ENCODE measurements at places on chromosomes 1 and 21. TPM values are rescaled to one million over a fixed set of nuclear protein-coding genes. Genes with fewer than 3 reads are reported as not detected.

DNA sequence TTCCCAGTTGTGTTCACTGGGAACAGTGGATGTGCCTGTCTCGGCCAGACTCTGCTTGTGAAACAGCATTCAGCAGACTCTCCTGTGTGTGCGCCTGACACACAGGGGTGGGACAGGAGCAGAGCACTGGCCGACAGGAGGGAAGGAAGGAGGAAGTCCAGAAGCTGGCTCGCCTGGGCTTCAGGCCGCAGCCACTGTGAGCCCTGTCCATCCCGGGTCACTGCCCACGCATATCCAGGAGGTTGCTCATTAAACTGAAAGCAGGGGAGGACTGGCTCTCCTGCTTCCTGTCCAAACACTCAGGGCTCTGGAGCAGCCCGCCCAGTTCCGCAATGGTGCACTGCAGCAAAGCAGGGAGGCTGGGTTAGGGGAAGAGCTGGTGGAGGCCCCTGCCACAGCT, 218.7 kb upstream of the VAMP3 start:
- no peak for DNase-seq

- DNase-seq = no peak
Measured at GRCh38 chr1:2594001-2594640, 7.5 kb downstream of the PRXL2B start.

GRCh38 chr1:214548988-214549387, 2.4 kb downstream of the PTPN14 start:
- no peak for DNase-seq

DNA sequence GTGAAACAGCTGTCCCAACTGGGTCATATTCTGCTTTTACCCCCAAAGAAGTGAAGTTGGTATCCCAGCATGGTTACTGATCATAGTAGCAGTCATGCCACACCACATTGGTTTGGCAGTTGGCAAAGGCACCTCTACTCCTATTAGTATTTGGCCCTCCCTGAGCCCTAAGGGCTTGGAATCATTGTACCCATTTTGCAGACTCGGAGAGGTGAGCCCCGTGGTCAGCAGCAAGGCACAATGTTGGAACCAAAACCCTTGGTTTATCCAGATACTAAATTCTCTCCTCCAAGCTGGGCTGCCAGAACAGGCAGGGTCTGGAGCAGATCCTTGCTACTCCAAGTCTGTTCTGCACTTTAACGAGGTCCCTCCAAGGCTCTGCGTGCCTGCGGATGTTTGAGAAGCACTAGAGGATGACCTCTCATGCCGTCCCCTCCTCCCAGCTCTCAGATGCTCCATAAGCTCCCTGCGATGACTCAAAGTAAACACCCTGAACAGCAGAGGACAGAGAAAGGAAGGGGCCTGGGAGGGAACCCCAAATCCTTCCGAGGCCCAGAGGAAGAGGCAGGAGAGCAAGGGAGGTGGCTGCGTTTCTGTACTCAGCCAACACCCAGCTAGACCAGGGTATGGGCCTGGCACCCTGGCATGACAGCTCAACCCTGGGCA, 89.3 kb downstream of the PAX7 start:
- no peak for DNase-seq

GRCh38 chr1:67285780-67286488, 21.7 kb upstream of the IL12RB2 start:
- no peak for DNase-seq

GRCh38 chr1:35745124-35745730, 24.6 kb downstream of the CLSPN start:
- DNase-seq = no peak

DNA sequence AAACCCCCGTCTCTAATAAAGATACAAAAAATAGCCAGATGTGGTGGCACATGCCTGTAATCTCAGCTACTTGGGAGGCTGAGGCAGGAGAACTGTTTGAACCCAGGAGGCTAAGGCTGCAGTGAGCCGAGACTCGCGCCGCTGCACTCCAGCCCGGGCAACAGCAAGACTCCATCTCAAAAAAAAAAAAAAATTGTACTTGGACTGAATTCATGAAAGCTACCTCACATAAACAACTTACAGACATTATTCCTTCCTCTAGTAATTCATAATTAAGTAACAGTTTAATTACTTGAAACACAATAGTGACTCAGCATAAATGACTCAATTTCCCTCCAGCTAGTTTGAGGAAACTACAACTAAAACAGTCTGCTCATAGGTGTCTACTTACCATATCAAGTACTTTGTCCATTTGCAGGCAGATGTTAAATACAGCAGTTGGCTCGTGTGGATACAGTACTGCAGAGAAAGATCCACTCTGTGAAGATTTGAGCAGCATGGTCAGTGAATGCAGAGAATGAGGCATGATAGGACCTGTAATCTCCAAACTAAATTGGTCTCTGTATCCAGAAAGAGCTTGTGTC, 9.4 kb downstream of the DONSON start:
- DNase-seq = no peak

DNA sequence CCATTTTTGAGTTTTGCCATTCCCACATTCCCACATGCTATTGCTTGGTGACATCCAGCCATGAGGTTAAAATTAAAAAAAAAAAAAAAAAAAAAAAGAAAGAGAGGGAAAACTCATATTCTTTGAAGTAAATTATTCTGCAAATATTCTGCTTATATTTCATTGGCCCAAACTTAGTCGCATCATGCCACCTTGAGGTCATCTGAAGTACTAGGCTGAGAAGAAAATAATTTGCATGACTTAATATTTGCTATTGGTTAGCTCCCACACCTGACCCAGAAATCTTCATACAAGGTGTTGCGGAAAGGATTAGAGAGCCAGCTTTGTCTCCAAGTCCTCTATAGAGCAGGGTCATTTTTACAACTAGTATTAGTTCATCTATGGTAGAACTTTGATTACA, 2206.0 kb downstream of the MRPL39 start:
- no peak for DNase-seq

DNA sequence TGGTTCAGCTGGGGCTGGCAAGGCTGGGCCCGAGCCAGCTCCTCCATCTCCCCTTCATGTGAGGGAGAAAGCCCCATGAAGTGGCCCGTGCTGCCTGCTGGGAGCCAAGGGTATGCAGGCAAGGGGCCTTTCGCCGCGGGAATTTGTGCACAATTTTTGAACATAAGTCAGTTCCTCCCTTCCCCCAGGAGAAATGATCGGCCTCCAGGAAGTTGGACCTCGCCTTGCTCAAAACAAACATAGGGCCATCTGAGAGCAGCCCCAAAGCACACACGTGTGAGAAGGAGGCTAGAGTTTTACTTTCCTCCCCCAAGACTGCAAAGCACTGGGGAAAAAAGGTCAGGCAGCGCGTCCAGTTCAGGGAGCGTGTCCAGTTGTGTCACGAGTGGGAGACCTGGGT, 64.7 kb downstream of the PRDM16 start:
- no peak for DNase-seq

DNA sequence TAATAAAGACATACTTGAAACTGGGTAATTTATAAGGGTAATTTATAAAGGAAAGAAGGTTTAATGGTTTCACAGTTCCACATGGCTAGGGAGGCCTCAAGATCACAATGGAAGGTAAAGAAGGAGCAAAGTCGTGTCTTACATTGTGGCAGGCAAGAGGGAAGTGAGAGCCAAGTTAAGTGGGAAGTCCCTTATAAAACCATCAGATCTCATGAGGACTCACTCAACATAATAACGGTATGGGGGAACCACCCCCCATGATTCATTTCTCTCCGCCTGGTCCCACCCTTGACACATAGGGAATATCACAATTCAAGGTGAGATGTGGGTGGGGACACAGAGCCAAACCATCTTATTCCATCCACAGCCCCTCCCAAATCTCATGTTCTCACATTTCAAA, 76.8 kb upstream of the ZNF678 start:
- DNase-seq = no peak

DNA sequence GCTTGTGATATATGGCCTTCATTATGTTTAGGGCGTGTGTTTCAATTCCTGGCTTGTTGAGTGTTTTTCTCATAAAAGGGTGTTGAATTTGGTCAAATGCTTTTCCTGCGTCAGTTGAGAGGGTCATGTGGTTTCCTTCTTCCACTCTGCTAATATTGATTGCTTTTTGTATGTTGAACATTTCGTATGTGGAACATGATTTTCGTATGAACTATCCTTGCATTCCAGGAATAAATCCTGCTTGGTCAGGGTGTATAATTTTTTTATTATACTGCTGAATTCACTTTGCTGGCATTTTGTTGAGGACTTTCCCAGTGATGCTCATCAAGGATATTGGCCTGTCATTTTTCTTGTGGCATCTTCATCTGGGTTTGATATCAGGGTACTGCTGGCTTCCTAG, 4.7 kb upstream of the ATAD3A start:
- no peak for DNase-seq

- no peak for DNase-seq
Measured at GRCh38 chr1:53188099-53188498, 8.5 kb upstream of the CPT2 start.

DNA sequence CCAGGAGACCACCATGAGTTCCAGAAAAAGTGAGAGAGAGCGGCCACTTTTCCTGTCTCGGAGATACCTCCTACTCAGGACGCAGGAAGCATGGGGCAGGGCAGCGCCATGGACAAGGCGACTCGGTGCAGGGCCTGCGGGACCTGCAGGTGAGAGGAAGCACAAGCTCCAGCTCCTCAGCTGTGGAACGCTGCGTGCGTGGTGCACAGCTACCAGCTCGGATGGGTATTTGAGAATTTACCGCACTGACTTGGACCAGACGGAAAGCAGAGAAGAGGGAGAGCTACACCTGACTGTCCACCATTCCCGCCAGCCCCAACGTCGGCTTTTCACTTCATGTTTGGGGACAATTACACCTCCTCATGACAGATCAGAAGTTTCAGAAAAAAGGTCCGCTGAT, 8.2 kb upstream of the CDK11A start:
- DNase-seq = no peak

- DNase-seq = no peak
Measured at GRCh38 chr1:13666317-13666716, 33.7 kb upstream of the PRDM2 start.

DNA sequence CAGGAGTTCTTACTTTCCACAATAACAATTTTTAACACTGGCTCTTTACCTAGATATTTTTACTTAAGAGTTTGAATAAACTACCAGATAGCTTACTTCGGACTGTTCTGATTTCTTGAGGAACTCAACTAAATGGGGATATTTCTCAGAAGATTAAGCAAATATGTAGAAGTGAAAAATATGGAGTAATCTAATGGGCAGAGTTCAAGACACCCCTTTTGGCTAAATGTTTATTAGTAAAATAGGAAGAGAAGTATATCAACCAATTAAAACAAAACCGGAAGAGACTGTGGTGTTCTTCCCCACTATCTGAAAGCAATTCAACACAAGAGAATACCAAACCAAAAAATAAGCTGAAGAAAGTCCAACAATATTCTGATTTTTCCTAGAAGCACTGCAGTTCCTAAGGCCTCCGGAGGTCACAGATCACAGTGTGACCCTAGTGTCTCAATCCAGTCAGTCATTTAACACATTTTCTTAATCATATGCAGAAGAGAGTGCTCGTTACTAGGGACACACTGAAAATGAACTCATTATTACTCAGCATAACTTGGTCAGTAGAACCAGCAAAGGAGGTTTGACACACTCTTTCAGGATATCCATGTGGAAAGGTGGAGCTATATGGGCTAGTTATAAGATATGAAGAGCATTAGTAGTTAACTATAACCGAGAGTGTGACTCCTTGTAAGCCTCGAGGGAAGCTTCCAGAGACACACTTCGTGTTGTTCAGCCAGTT, 5.2 kb downstream of the SIPA1L2 start:
- DNase-seq = no peak

- no peak for DNase-seq
Measured at GRCh38 chr1:12769976-12770505, 3.5 kb upstream of the PRAMEF12 start.

DNA sequence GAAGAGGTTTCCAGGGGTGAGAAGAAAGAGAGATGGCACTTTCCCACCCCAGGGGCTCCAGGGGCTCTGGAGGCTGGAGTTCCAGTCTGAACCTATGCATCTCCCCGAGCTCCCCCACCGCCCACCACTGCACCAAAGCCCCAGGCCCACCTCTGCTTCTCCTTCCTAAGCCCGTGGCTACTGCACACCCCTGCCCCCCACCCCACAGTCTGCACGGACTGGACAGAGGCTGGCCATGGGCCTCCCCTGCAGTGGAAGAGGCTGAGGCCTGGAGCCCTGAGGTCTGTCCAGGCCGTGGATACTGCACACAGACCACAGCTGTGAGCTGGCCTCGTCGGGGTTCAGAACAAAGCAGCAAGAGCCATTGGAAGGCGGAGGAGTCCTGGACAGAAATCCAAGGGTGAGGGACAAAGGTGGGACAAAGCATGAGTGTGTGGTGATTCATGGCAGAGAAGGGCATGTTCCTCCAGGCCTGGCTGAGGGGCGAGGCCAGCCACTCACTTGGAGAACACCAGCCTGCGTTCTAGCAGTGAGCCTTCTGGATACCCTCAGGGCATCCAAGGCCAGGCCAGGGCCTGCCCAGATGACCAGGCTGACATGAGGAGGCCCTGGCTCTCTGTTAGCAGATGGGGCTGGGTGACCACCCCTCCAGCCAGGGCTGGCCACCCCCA, 244.8 kb upstream of the VAMP3 start:
- DNase-seq = no peak

DNA sequence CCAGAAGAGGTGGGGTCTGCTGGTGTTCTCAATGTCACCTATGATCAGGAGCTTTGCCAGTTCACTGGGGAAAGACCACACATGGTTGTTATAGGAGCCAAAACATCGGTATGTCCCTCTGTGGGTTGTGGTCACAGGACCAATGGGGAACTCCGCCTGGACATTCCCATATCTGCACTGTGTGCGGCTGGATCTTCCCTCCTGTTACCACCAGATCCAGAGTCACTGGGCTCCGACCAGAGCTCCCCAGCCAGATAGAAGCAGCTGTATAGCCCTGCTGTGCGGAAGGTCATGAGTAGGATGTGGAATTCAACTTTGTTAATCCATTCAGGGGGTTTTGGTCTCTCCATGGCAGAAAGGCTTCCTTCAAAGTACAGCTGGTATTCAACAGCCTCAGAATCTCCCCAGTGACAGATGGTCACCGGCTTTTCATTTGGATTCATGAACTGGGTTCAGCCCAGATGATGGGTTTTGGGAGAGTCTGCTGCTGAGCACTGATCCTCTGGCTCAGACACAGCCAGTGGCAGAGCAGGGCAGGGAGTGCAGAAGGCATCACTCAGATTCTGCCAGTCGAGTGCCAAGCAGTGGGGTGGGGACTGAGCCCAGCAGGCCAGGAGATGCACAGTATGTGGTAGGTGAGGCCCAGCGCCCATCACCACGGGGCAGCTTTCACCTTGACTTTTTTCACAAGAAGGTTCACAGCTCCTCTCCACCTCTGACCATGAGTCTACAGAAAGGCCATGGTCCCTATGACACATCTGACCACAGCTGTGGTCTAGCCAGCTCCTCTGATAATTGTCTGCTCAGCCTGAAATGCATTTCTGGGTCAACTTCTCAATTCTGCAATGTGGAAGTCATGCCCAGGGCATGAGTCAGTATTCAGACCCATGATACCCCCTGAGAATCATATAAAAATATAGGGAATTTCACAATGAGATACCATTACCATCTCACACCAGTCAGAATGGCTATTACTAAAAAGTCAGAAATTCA, 2.9 kb upstream of the SHCBP1L start:
- no peak for DNase-seq

- DNase-seq = no peak
Measured at GRCh38 chr1:4734791-4735190, 80.4 kb downstream of the AJAP1 start.

The ANGPTL7 gene
- total RNA-seq = not detected

The SPRR2F gene
- total RNA-seq = not detected

The ADAMTS4 gene
- 1.4 TPM for total RNA-seq

The CELF3 gene
- not detected for total RNA-seq

The KISS1 gene
- total RNA-seq = not detected

The ADGRL4 gene
- not detected for total RNA-seq

The CDK18 gene
- total RNA-seq = 0.78 TPM

The LEFTY2 gene
- not detected for total RNA-seq

The OR2T35 gene
- not detected for total RNA-seq

The EPHX1 gene
- total RNA-seq = 3.0 TPM

The VSIG8 gene
- total RNA-seq = not detected

The HES2 gene
- not detected for total RNA-seq
